ENCODE measurements at places on chromosomes 2 and 18.
A peak's percentile ranks its signal among the peaks of the same experiment; 100 is the strongest.

- no peak for DNase-seq
Observed at GRCh38 chr2:30932870-30933269, 125.6 kb upstream of the CAPN13 start.

GRCh38 chr18:36299015-36299414, 1.5 kb downstream of the FHOD3 start:
- no peak for DNase-seq

DNA sequence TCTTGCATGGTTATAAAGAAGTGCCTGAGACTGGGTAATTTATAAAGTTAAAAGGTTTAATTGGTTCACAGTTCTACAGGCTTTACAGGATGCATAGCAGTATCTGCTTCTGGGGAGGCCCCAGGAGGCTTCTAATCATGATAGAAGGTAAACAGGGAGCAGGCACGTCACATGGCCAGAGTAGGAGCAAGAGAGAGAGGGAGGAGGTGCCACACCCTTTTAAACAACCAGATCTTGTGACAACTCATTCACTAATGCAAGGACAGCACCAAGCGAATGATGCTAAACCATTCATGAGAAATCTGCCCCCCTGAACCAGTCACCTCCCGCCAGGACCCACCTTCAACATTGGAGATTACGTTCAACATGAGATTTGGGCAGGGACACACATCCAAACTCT, 141.1 kb downstream of the EN1 start:
- no peak for DNase-seq

DNA sequence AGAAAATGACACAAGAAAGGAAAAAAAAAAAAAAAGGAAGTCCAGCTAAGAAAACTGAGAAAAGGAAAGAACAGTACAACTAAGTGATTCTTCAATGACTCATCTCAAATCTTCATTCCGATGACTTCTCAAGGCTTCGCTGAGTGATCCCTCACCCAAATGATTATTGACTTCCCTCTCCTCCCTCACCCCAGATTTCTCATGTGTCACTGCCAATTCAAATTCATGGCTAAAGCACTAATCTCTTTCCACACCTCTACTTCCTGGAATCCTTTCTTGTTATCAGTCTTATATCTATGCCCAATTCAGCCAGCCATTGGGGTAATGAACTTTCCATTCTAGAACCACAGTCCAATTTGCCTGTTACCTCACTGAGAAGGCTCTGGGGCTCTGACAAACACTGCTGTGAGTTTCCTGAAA, 7.2 kb upstream of the ABCB11 start:
- DNase-seq: no peak

DNA sequence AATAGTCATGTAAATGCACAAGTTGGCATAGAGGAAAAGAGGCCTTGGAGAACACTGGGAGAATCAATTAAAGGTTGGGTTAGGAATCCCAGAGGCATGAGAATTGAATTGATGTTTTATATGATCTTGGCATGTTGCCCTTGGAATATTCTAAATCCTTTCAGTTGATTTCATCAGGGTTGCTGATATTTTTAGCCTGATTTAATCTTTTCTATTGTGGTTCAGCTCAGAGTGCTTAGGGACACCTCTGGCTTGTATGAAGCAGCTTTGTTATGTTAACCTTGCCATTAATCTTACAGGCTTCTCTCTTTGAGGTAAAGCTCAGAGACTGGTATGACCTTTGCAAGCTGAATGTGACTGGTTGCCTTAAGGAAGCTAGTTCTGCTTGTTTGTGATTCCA, 64.4 kb upstream of the LYPD6B start:
- no peak for DNase-seq

- no peak for DNase-seq
Observed at GRCh38 chr18:63152791-63153190, 166.8 kb downstream of the BCL2 start.

GRCh38 chr2:74834792-74835755, 1.1 kb downstream of the HK2 start:
- no peak for DNase-seq

DNA sequence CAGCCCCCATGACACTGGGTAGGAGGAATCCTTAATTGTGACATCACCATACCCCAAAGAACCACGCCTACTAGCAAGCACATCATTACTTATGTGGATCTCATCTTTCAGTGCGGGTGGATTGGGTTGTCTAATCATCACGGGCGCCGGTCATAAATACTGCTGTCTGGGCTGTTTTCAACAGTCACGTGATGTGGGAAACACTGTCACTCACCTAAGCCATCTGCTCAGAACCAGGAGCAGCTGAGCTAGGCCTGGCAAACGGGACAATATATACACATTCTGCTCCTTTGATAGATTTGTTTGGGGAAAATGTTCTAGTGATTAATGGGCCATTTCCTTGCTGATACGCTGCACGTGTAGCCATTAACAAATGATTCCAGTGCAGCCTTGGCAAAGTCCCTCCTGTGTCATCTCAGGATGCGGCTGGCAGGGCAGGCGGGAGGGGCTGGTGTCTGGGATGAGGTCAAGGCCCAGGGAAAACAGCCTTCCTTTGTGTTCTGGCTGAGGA, 145.9 kb upstream of the COPS8 start:
- no peak for DNase-seq

DNA sequence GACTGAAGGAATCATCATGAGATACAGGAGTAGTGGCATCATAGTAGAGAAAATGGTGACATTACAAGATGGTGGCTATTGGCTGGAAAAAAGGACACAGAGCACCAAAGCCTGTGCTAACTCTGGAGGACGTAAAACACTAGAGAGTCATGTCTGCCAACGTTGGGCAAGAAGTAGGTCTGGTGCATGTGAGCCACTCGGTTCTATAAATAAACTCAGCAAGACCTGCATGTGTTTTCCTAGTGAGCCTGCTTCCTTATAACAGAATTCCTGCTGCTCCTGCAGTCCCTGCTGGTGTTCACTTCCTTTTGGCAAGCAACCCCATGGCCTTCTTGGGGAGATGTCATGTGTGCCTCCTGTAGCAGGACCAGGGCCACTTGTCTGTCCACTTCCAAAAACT, 325.2 kb downstream of the OSR1 start:
- DNase-seq: no peak

DNA sequence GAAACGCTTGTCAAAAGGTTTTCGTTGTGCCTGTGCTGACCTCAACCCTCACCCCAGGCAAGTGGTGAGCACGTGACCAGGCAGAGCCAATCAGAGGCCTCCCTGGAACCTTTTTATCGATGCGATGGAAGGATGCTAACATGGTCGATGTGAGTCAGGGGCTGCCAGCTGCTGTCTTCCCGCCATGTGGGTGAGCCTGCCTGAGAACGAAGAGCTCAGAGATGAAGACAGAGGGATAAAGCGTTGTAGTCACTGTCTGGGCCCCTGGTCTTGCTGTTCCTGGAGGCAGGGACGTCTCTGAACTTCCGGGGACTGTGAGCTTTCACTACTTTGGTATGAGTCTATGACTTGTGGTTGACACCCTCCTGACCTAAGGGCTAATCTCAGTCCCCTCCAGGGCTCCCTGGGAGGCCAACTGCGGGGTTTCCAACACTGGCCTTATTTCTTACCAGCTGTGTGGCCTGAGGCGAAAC, 18.6 kb downstream of the DNMT3A start:
- no peak for DNase-seq

- no peak for DNase-seq
Observed at GRCh38 chr2:238145851-238146250, 7.4 kb downstream of the KLHL30 start.

GRCh38 chr2:237629739-237630138, 2.4 kb downstream of the LRRFIP1 start:
- no peak for DNase-seq

- no peak for DNase-seq
Observed at GRCh38 chr2:61520261-61520660, 17.9 kb downstream of the XPO1 start.

DNA sequence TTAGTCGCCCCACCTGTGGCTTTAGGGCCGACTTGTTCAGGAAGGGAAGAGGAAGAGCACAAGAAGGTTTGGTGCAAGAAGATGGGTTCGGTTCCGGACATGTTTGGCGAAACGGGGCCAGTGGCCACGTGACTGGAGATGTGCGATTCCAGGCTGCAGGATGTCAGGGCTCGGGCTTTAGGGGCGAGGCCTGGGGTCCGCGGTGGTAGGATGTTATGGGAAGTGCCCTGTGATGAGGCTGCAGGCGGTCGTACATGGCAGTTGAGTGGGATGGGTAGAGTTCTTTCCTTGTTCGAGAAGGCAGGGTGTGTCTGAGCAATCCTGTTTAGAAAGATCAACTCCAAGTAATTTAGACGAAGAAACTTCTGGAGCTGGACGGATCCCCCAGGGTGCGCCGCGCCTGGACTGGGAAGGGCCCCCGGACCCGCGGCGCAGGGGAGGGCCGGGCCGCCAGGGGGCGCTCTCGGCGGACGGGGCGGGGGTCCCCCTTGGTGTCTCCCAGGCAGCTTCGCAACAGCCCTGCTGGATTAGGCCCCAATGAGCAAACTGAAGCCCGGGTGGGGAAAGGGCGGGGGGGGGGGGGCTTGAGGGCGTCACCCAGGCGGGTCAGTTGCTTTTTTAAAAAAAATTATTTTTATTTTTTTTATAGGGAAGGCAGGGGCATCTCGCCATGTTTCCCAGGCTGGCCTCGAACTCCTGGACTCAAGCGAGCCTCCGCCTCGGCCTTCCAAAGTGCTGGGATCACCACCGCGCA, 17.2 kb upstream of the SDC1 start:
- no peak for DNase-seq

- DNase-seq: no peak
Observed at GRCh38 chr18:24187049-24187448, 48.2 kb downstream of the CABYR start.

GRCh38 chr2:7826656-7827055, 855.2 kb upstream of the ID2 start:
- no peak for DNase-seq

DNA sequence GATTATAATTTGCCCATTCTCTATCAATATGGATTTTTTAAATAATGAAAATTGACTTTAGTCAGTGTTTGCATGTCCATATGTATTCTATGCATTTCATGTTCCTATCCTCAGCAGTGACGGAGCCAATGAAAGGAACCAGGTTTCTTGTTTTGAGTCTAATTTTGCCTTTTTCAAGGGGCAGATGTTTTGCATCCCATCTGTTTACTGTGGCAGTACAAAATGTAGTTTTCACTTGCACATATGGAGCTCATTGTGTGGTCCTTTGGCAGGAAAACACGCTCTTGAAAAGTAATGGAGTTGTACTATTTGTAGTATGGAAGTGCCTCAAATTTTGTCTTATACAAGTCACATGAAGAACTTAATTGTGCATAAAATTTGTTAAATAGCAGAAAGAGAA, 127.8 kb downstream of the AGPS start:
- DNase-seq: peak; percentile 50

- no peak for DNase-seq
Observed at GRCh38 chr2:17195016-17195415, 323.2 kb downstream of the RAD51AP2 start.
